Renal pelvis (tissue), 12 donors: ENCODE measurements at places on chromosomes 3 and 15. TPM values are rescaled to one million over a fixed set of nuclear protein-coding genes. Genes with fewer than 3 reads are reported as not detected.
A peak's percentile ranks its signal among the peaks of the same experiment; 100 is the strongest.

GRCh38 chr15:57680021-57680420 lies 26.5 kb upstream of the POLR2M start:
- DNase-seq, result no peak

- no peak for DNase-seq
Measured at GRCh38 chr15:51315726-51316125, 22.7 kb downstream of the CYP19A1 start.

DNA sequence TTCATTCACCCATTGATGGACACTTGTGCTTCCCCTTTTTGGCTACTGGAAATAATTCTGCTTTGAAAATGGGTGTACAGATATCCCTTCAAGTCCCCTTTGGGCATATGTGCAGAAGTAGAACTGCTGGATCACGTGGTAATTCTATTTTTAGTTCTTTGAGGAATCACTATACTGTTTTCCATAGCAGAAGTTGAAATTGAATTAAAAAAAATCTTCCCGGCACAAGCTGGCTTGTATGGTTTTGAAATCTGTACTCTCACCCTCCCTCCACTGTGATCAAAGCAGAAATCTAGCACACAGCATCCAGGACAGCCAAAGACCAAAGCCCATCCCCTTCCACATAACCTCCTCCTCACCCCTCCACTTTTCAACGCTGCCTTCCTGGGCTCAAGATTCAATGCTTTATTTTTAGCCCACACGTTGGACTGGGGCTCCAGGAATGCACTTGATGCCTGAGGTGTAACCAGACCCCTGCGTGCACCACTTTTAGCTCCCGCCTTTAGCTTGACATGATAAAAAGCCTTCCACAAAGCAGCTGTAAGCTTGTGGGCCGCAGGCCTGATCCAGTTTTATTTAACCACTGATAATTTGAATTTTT lies 29.9 kb downstream of the TMEM40 start:
- DNase-seq, result peak; percentile 63

DNA sequence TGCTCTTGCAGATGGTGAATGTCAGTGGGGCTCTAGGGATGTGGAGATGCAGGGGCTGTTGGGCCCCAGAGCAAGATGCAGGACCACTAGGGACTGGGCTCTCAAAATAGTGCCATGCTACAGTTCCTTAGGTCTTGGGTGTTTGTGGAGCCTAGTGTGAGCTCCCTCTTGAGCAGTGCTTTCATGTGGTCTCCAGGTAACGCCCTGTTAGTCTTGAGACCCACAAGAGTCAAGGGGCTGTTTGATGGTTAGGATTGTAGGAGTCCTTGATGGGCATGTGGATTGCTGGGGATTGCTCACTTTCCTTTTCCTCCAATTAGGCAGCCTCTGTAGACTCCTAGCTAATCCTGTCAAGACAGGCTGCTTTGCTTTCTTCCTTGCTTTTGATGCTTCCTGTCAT lies 56.0 kb downstream of the CCDC66 start:
- no peak for DNase-seq

MLF1 gene
- polyA plus RNA-seq, result 53.5 TPM

- DNase-seq, result no peak
Measured at GRCh38 chr15:68447976-68448755, 16.2 kb upstream of the ITGA11 start.

GRCh38 chr3:133745981-133746711 lies at the start of gene TF:
TF (plus strand) TSS chr3:133746393; CDS start chr3:133746441, 48 bp downstream.
- peak; percentile 10 for DNase-seq

DNA sequence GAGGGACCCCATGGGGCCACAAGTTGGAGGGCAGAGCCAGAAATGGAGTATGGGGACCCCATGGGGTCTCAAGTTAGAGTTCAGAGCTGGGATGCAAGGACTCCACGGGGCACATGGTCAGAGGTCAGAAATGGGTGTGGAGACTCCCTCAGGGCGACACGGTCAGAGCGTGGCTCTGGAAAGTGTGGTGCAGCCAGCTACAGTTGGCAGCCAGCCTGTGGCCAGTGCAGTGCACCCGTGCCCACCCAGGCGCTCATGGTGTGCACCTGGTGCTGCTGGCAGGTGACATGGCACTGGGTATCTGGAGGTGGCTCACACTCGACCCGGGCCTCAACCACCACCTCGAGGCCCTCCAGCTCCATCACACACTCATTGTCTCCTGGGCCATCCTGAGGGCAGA lies 11.2 kb downstream of the PLXNB1 start:
- no peak for DNase-seq

GRCh38 chr3:156664831-156665178 lies 9.6 kb upstream of the TIPARP start:
- no peak for DNase-seq

NRG4 gene
- 4.3 TPM for polyA plus RNA-seq

DNA sequence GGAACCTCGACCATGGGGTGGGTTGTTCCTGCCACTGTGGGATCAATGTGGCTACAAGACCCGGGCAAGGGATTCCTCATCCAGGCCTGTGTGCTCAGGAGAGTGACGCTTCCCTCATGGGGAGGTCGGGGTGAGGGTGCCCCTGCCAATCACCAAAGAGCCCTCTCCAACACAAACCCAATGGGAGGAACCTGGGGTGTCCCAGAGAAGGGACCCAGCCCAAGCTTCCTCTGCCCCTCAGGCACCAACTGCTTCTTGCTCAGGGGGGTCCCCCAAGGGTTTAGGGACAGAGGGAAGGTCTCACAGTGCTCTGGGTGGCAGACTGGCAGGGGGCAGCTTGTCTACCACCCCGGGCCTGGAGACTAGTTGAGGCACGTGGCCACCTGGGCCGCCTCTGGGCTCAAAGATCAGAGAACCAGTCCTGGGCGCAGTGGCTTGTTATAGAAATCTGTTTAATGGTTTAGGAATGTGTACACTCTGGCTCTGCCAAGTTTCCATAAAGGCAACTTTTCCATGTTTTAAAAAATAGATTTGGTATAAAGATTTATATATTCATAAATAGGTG lies 26.6 kb downstream of the GP9 start:
- DNase-seq, result no peak

- no peak for DNase-seq
Measured at GRCh38 chr3:184591789-184592188, 30.2 kb downstream of the EPHB3 start.

SENP7 gene
- polyA plus RNA-seq, result 57.3 TPM

- no peak for DNase-seq
Measured at GRCh38 chr3:37531066-37531720, 330.5 kb upstream of the CTDSPL start.

- DNase-seq, result no peak
Measured at GRCh38 chr3:186614266-186614596, 1.4 kb downstream of the AHSG start.

CD200 gene
- 34.1 TPM for polyA plus RNA-seq

DNA sequence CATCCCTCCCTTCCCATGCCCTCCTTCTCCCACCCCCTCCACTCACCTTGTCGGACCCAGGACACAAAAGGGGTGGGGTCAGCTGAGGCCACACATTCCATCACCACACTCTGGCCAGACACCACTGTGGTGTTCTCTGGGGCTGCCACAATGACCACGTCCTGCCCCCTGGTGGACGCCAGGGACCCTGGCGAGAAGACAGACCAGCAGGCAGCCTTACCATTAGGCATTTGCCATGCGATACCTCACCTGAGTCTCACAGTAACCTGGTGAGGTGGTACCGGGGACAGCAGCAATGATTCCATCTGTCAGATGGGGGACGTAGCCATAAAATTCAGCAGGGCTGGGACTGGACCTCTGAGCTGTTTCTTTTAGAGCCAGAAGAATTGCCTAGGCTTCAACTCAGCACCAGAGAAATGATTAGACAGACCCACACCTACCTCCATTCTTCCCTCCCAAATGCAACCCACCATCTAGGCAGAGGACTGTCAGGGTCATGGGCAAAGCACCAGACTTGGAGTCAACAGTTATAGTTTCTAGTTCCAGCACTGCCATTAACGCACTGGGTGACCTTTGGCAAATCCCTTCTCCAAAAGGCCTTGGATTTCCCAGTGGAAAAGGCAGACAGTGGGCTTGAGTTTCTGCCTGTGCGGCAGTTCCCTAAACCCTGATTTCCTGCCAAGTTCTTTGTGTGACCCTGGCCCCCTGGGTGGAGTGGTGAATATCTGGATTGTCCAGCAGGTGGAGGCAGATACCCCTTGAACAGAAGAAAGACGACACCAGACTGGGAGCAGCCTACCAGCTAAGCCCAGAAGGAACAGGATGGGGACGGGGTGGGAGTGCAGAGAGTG lies 21.8 kb downstream of the IGDCC4 start:
- peak; percentile 87 for DNase-seq

DNA sequence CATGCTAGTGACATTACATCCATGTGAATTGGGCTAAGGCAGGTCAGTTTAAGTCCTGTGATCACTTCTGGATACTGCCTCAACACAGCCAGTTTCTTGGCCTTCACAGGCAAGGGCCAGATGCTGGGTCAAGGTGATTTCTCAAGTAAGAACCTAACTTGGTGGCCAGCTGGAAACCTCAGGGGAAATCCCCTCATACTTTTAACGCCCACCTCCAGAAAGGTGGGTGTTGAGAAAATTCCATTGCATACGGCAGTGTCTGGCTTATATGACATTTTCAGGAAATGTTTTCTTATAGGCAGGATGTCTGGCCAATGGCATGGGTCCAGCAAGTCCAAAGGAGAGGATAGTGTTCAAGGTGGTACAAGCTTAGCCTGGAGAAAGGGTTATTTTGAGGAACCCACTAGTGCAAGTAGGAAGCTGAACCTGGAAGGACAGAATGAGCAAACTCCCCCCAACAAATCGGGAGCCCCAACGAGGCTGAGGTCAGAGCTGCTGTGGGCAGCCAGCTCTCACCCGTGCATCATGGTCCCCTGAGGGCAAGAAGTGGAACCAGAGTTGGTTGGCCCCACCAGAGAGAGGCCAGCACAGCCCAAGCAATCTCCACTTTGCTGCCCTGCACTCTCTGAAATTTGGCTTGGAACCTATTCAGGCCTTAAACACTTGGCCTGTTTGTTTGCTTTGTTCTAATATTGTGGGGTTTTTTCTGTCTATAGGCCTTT lies 135.4 kb downstream of the PDE8A start:
- no peak for DNase-seq

IL5RA gene
- polyA plus RNA-seq, result 0.50 TPM

GRCh38 chr15:75640483-75641178 lies 607 bp upstream of the IMP3 start:
- DNase-seq, result no peak

DNA sequence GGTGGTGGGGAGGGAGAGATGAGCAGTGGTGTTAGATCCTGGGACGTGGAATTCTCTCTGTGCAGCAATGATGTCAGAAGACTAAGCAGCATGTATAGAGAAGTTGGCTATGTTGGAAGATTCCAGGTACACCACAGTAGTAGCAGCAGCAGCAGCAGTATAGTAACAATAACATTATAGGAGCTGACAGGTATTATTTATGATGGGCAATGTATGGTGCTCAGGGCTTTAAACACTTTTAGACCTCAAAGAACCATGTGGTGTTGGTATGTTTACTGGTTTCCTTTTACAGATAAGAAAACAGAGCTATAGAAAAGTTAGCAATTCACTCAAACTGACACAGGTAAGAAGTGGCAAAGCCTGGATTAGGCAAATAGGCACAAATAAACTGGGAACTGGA lies 103.9 kb downstream of the CCNL1 start:
- no peak for DNase-seq

GRM2 gene
- polyA plus RNA-seq, result 0.71 TPM

GRCh38 chr15:91223863-91224262 lies 123.8 kb downstream of the SV2B start:
- no peak for DNase-seq

- no peak for DNase-seq
Measured at GRCh38 chr3:135197246-135197645, 402.2 kb downstream of the EPHB1 start.

GRCh38 chr3:16552757-16553156 lies 39.3 kb upstream of the RFTN1 start:
- no peak for DNase-seq

DPPA2 gene
- 0.92 TPM for polyA plus RNA-seq

GRCh38 chr3:19116239-19116638 lies 32.1 kb upstream of the KCNH8 start:
- no peak for DNase-seq

AGBL1 gene
- polyA plus RNA-seq, result 0.15 TPM

DNA sequence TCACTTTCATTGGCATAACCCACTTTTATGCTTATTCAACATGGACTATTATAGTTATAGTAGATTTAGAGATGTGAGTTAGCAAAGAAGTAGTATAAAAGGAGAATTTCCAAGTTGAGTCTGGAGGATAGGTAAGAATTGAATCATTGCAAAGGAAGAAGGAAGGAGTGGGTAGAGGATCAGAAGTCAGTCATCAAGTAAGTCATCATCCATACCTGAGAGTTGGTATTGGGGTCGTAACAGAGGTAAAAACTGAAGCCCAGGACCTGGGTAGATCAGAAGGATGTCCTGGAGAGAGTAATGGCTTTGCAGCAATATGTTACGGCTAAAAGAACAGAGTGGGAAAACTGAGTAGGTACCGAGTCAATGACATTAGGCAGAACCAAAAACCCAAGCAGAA lies 265.7 kb downstream of the SUCLG2 start:
- no peak for DNase-seq

DNA sequence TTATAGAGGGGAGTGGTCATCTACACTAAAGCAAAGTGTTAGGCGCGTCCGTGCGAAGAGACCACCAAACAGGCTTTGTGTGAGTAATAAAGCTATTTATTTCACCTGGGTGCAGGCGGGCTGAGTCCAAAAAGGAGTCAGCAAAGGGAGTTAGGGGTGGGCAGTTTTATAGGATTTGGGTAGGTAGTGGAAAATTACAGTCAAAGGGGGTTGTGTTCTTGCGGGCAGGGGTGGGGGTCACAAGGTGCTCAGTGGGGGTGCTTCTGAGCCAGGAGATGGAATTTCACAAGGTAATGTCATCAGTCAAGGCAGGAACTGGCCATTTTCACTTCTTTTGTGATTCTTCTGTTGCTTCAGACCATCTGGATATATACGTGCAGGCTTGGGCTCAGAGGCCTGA lies 47.1 kb downstream of the OIP5 start:
- DNase-seq, result no peak
